ENCODE measurements at places on chromosomes 4 and X.

DNA sequence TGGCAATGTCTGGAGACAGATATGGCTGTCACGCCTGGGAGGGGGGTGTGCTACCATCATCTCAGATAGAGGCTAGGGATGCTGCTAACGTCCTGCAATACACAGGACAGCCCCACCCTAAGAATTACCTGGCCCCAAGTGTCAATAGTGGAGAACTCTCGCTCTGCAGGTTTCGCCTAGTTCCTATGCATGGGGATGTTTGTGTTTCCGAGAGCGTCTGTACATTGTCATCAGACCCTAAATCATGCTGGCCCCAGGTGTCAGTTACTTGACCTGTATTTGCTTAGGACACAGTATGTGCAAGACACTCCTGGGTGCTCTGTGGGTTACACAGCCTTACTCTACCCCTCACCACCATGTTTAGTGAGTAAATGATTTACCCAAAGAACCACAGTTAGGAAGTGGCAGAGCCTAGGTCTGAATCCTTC, 90.8 kb downstream of the AFF1 start:
- no peak for DNase-seq

DNA sequence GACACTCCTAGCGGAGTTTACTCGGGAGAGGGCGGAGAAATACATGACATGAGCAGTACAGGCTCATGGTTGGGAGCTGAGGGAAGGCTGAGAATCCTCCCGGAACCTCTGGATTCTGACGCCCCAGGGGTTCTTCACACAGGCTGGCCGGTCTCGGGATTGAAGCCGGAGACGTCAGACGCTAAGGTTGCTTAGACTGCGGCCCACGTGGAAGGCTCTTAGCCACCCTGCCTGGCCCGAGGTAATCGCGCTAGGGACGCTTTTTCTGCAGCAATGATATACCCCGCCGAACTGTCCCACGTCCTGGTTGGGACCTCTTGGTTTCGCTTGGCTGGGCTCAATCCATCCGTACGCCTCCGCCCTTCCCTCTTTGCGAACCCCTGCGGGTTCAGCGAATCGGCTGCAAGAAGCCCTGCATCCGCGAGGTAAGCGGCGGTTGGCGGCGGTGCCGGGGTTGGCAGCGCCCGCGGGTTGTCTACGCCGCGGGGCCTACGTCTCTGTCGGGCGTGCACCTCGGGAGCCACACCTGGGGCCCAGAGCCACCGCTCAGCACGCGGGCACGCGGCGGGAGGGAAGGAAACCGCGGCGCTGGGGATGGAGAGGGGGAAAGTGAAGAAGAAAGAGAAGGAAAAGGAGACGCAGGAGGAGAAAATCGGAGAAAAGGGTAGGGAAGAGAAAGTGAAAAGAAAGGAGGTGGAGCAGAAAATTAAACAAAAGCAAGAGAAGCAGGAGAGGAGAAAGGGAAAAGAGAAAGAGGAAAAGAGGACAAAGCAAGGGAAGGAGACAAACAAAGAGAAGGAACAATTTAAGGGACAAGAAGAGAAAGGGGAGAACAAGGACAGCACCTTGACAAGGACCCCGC, at the start of gene ARL9:
ARL9 (plus strand) TSS at position 523 of the 862 bp plus-strand sequence; CDS start at position 595, 72 bp downstream.
- DNase-seq, result peak; percentile 44

- DNase-seq, result no peak
These were observed 129.3 kb upstream of the CHRDL1 start for GRCh38 chrX:110924871-110925270.

GRCh38 chr4:173121076-173121561, 47.5 kb upstream of the GALNT7 start:
- DNase-seq, result no peak

GRCh38 chrX:108224727-108225621, 133.4 kb downstream of the ATG4A start:
- DNase-seq, result peak; percentile 12

DNA sequence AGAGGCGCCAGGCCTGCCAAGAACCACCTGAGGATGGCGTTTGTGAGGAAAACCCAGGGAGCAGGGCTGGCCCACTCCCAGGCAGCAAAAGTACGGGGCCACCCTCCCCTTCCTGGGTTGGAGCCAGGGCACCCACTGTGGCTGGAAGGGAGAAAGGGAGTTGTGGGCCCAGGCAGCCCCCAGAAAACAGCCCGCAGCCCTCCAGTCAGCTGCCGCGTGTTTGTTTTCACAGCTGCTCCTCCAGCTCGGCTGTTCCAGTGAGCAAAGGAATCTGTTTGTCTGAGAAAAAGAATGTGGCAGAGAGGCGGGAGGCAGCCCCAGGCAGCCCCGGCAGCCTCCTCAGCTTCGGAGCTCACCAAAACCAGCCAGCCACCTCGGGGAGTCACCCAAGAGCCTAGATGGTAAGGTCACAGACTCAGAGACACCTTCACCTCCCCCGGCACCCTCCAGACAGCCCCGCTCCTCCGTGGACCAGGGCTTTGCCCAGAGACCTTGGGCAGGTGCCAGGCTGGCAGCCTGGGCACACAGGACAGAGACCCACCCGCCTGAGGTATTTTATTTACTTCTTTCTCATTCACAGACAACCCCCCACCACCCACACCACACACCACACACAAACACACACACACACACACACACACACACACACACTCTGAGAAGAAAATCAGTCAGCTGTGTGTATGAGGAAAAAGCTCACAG, 338.1 kb downstream of the BCOR start:
- DNase-seq, result no peak

- DNase-seq, result no peak
These were observed 64.0 kb upstream of the DDIT4L start for GRCh38 chr4:100254237-100254636.

GRCh38 chr4:5916229-5916628, 23.3 kb upstream of the CRMP1 start:
- no peak for DNase-seq

- DNase-seq, result no peak
These were observed 197.2 kb upstream of the VCX3A start for GRCh38 chrX:6732101-6732500.

- no peak for DNase-seq
These were observed 14.7 kb upstream of the KLHL8 start for GRCh38 chr4:87235020-87235671.

Measured in CD4-positive, alpha-beta T cell treated with Interleukin-4 for 4 hours (primary cell).